Pulmonary artery endothelial cell (primary cell): ENCODE measurements at places on chromosomes 6 and 20.

- no peak for DNase-seq
Observed at GRCh38 chr20:61569825-61570224, 317.8 kb downstream of the CDH4 start.

DNA sequence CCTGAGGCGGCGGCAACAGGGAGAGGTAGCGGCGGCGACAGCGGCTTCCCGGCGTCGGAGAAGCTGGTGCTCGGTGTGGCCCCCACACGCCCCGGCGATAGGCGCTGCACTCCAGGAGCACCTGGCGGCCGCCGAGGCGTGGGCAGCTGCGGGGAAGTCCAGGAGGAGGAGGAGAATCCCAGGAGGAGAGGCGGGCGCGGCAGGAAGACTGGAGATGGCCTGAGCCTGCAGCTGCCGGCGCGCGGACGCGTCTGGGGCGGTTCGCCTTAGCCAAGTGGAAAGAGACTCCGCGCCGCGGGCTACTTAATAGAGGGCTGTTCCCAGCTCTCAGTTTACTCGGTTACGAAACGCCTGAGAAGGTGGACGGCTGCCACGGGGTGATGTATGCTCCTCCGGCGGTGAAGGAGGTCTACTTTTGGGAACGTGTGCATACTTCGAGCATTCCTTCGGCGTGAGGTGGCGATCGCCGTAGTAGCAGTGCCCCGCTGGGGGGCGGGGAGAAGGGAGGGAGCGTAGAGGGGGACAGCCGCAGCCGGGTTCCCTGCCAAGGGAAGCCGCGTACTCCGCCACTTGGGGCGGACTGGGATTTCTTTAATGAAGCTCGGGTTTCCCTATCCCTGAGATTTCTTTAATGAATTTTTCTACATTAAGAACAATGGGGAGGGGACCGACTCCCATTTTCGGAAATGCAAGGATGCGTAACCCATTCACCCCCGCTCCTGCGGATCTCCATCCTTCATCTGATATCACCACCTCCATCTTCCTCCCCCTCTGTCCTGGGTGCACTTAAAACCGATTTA, at the start of gene COL12A1:
TSS of gene COL12A1 (minus strand) at position 278 of the 800 bp plus-strand sequence. CDS start 3,261 bp downstream, outside the sequence.
- DNase-seq = no peak

DNA sequence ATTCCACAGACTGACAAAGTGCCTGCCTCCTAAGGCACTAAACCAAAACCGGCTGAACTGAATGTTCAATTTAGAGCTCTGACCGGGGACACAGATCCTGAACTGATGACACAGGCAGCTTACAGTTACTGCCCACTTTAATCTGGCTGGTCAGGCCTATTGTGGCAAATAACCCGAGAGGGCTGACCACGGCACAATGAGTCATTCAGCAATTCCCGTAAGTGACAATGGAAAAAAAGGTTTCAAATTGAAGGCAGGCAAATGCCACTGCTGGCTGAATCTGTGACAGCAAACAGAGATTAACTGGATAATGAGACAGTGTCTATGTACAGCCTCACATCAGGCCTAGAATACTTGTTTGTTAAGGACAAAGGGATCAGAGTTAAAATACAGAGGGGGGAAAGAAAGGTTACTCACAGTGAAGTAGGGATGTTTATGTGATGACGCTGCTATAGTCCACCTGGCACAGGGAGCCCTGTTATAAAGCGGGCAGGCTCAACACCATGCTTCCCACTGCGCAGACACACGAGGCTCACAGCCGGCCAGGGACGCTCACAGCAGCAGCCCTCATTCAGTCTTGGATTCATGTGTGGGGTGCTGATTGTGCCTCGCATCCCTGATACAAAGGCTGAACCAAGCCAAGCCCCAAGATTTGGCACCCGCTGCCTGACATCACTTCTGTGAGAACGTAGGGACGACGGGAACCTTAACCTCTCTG, 54.4 kb downstream of the RTN4IP1 start:
- DNase-seq = peak; percentile 24

GRCh38 chr20:44572551-44573500, 9.6 kb upstream of the PKIG start:
- DNase-seq = no peak

DNA sequence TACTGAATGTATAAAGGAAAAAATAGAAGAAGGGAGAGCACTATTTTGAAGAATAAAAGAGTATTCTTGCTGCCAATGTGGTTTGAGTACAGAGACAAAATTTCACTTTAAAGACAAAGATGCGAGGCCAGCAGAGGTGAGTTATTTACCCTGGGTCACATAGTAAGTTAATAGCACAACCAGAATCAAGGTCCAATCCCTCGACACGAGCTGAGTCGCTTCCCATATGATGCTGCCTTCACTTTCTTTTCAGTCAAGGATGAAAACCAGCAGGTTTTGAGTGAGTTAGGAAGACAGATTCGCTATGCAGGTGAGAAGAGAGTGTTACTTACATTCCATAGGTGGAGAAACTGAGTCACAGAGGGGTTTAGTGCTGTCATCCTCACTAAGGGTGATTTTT, 75.8 kb downstream of the F13A1 start:
- DNase-seq = no peak

DNA sequence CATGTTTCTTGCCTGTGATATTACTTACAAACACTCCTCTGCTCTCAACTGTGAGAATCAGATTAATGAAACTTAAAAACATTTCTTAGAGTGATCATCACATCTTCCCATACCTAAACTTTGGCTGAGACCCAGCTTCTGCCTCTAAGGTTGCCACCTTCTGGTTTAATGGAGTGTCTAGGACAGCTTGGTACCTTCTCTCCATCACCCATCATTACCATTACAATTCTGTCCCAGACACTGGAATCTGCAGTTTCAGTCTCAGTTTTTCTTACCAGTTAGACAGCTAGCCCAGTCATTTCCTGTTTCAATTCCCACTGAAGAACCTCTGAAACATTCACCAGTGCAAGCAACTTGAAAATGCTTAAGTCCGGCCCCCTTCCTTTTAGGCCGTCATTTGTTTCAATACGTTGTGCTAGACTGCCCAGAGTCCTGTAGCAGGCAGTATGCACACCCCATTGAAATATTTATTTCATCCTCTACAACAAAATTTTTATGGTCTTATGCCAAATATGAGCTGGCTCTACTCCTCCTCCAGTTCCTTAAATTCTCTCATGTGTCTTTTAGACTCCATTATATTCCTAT, 107.0 kb upstream of the FOXO3 start:
- peak; percentile 88 for DNase-seq

DNA sequence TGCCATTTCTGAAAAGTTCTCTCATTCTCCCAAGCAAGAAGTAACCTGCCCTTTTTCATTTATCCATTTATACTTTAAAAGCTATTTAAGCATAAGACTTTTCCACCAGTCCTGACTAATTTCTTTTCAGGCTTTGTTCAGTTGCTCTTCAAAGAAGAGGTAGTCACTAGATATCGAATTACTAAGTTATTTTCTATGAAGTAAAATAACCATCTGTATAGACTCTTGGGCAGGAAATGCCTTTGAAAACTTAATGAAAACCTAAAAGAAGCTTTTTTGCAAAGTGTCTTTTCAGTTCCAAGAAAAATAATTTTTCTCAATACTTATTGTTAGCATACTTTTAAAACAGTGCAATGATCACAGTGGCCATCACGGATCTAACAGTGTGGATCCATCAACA, 31.3 kb upstream of the LAMP5 start:
- no peak for DNase-seq

- no peak for DNase-seq
Observed at GRCh38 chr20:61170496-61171320, 81.4 kb upstream of the CDH4 start.

DNA sequence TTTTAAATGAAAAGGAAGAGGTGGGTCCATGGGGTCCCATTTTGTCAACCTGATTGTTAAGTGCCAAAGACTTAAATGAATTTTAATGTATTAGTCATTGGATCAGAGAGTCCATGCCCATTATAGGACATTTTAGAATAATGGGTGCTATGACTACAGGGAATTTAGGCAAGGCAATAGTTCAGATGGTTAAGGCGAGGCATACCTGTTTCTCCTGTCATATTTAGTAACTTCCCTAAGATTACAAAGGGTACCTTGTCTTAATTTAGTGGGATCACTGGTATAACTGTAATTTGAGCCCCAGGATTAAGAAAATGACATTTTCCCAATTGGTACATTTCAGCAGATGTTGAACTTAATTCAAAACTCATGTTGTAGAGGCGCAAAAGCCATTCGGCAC, 88.7 kb upstream of the RNF24 start:
- no peak for DNase-seq

DNA sequence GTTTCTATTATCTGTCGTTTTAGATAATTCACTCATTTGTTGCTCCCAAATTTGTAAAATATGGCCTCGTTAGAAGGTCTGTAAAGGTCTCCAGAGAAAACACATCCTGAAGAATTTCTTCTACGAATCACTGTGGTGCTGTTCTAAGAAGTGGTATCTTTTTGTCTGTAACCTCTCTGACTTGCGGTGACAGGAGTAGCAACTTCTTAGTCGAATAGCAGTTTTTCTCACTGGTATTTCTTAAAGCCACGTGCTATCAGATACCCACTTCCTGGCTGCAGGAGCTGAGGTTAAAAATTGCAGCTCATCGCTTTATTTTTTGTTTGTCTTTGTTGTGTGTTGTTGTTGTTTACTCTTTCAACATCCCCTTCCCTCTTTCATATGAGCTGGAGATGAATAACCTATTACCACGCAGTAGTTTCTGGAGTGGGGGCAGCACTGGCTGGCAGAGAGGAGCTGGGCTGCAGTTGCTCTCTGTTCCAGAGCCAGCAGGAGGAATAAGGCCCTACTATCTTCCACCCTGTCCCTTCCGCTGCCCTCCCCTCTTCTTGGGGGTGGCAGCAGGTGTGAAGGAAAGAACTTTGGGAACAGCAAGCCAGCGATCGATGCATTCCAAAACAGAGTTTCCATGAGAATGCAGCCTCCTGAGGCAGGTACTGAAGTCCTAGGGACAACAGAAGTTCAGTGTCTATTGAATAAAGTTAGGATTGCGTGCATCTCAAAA, 64.7 kb downstream of the C6orf118 start:
- DNase-seq = no peak
